ENCODE measurements at places on chromosomes 3 and 15. TPM values are rescaled to one million over a fixed set of nuclear protein-coding genes. Genes with fewer than 3 reads are reported as not detected.
A peak's percentile ranks its signal among the peaks of the same experiment; 100 is the strongest.

The C3orf20 gene
- total RNA-seq = 0.14 TPM

DNA sequence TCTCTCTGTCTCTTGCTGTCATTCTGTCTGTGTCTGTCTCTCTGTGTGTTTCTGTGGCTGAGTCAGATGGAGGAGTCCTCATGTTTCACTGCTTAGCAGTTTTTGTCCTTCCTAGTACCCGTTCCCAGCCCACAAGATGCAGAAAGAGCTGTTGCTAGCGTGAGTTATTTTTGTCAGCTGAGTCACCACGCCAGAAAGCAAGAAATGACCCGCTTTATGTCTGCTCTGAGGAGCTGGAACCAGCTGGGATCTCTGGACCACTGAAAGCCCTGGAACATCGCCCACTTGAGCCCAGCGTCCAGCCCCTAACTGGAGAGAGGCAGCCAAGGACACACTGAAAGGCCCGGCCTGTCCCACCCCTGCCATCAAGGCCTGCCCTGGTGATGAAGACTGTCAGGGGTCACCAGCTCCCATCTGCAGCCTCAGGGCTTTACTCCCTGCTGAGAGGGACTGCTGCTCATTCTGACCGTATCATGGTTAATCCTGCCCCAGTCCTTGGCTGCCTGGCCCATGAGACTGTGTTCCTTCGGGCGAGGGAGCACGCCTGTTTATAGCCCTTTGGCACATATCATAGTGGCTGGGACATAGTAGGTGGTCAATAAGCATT lies 101.7 kb upstream of the TPM1 start:
- peaks cover 11% of the 10 kb centered on the region for H3K4me1 ChIP-seq
- no peaks in the 10 kb centered on the region for H3K36me3 ChIP-seq
- H3K27me3 ChIP-seq = no peaks in the 10 kb centered on the region
- peak overlapping the region; percentile 60 for H3K27ac ChIP-seq
- DNase-seq = no peak

DNA sequence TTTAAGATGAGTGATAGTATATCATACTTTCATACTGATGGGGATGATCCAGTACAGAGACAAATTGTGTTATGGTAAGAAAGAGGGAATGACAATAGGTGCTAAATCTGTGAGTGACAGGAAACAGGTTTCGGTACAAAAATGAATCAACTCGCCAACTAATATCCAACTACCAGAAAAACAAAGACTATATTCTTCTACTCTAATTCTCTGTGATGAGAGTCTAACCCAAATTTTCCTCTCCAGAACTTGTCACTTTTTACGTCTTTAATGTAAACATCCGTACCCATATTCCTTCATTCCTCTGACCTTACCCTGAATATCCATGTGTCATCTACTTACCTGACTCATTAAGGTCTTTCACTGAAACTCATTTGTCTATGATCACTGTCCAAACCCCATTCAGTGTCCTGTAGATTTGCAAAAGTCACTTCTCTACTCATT lies 39.6 kb downstream of the SCAPER start:
- no peaks in the 10 kb centered on the region for H3K36me3 ChIP-seq
- H3K4me3 ChIP-seq = no peak overlapping the region
- no peaks in the 10 kb centered on the region for H3K27me3 ChIP-seq

- no peaks in the 10 kb centered on the region for H3K36me3 ChIP-seq
- H3K27me3 ChIP-seq = no peaks in the 10 kb centered on the region
- no peak overlapping the region for H3K27ac ChIP-seq
- H3K4me1 ChIP-seq = no peaks in the 10 kb centered on the region
- no peak overlapping the region for H3K4me3 ChIP-seq
- DNase-seq = no peak
Observed at GRCh38 chr3:41599127-41599484, 362.8 kb downstream of the ULK4 start.

The FEZF2 gene
- not detected for total RNA-seq

GRCh38 chr3:114502204-114502603 lies 208.4 kb downstream of the TIGIT start:
- H3K4me3 ChIP-seq = no peak overlapping the region
- no peaks in the 10 kb centered on the region for H3K36me3 ChIP-seq
- DNase-seq = no peak
- no peak overlapping the region for H3K27ac ChIP-seq

The CPNE9 gene
- 0.90 TPM for total RNA-seq

The DUOXA1 gene
- 138 TPM for total RNA-seq

Data from upper lobe of right lung (tissue), 1 donor.